NCI-H460 (cell line): ENCODE measurements at places on chromosomes 5 and 9.
A peak's percentile ranks its signal among the peaks of the same experiment; 100 is the strongest.

GRCh38 chr5:115947260-115947659 lies 15.0 kb upstream of the LVRN start:
- DNase-seq: no peak

GRCh38 chr5:143023411-143024096 lies 253.4 kb downstream of the ARHGAP26 start:
- DNase-seq: no peak

DNA sequence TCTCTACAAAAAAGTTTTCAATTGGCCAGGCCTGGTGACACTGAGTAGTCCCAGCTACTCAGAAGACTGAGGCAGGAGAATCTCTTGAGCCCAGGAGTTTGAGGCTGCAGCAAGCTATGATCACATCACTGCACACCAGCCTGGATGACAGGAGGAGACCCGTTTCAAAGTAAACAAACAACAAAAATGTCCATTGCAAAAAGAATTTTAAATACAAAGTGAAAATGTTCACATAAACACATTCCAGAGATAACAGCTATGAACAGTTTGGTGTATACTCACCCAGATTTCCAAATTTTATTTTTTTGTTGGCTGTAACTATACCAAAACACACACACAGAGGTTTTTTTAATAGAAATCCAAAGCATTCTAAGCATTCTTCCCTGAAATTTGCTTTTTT lies 39.8 kb downstream of the ADRA1B start:
- DNase-seq: no peak

DNA sequence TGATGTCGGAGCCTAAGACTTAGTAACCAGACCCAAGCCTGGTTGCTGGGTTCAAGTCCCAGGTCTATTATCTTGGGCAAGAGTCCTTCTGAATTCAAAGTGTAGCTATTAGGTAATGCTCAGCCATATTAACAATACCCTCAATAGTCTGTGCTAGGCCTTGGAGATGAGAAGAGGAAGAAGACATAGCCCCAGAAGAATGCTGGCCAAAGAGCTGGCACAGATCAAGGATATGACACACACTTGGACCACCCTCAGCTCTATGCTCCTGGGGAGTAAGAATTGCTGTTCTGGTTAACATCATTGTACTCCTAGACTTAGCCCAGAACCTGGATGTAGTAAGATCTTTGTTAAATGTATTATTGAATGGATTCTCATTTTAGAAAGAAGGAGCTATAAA lies 426.7 kb downstream of the CDK5RAP2 start:
- DNase-seq: no peak

DNA sequence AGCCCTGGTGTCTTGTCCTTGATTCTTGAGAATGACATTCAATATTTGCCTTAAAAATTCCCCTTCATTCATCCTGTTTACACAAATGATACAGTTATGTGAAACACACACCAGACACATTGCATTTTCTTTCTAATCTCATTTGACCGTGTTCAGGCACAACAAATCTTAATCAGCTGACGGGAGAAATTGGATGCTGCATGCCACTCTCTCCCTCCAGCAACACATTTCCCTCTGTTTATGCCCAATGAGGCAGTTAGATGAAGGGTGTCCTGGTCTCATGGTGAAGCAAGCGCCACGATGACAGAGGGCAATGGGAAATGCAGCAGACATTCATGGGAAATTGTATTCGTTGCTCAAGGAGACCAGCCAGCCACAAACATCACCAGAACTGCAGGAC lies 3.2 kb upstream of the FGF1 start:
- DNase-seq: no peak

DNA sequence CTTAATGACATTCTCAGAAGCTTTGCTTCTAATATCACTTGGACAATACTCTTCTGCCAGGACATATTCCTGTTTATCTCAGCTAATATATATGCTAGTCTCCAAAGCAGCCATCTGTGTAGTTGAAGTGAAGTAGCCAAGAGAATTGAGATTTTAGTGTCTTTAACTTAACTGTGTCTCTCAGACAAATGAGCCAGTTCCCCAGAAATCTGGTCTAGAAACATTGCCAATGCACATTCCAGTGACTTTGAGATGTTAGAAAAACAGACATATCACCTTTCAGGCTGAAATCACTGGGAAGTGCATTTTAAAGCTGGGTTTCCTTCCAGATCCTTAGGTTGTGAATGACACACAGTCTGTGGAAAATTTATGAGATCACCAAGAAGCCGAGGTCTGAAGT lies 114.6 kb downstream of the MTX3 start:
- no peak for DNase-seq

GRCh38 chr5:174843263-174844250 lies 119.2 kb downstream of the MSX2 start:
- no peak for DNase-seq

GRCh38 chr9:95005278-95006143 lies 279.0 kb downstream of the AOPEP start:
- no peak for DNase-seq

DNA sequence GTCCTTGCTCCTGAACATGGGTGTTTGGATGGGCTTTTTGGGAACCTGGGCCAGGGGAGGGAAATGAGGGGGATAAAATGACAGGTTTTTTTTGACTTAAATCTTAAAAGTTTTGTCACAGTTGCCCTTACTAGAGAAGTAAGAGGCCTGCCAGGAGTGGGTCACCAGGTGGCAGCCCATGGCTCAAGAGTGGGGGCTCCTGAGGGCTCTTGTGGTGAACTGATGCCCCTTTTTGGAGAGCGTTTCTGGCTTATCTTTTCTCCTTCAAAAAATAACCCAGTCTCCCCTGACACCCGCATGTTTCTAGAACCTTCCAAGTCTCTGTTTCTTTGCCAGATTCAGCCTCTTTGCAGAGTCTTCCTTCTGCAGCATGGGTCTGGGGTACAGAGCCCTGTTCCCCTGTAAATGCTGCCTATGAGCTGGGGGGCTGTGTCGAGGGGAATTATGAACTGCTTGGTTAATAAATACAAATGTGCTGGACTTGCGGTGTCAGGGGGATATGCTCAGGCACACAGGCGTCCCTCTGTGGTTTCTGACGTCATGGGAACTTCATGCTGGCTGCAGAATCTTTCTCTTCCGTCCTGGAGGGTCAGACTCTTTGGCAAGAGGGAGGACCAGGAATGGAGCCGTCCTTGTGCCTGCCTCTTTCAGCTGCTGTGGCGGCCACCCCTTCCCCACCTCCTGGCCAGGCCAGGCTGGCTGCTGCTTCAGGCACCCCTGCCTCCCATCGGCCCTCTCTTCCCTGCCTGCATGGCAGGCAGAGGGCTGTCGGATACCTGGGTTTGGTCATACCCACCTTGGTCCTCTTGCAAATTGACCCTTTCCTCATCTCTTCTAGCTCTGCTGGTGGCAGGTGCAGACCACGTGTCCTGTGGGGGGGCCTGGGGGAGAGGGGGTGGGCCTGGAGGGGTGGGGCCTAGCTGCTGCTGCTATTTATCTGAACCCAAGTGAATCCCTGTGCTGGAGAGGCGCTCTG lies 30.1 kb downstream of the PTPA start:
- peak; percentile 45 for DNase-seq

DNA sequence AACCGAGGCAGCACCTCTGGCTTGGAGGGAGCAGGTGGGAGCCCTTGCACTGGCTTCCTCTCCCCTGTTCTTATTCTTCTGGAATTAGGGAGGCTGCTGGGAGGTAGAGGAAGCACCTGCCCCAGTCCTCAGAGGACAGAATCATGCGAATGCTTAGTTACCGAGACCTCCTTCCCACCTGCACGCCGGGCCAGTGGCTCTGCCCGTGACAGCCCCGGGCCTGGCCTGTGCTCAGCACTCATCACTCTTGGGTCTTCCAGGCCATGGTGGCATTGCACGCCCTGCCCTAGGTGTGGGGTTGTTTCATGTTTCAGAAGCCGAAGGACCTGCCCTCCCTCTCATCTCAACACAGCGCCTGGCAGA lies 45.3 kb upstream of the NKD2 start:
- no peak for DNase-seq

- DNase-seq: no peak
Measured at GRCh38 chr5:140399979-140400729, 1.5 kb upstream of the ANKHD1 start.

DNA sequence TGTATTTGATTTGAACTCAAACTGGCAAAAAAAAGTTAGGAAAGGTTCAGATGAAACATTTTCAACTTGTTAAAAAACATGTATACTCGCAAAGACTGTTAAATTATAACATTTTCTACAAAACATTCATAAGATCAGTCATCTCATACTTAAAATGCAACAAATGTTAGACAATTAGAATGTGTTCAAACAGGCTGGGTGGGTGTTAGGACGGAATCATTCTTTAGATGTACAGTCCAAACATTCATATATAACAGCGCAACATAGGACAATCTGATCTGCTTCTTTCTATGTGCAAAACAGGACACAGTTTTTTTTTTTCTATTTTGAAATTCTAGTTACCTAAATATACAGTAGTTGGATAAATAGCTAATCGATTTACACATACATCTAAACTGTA lies 22.2 kb downstream of the IL4 start:
- DNase-seq: no peak

DNA sequence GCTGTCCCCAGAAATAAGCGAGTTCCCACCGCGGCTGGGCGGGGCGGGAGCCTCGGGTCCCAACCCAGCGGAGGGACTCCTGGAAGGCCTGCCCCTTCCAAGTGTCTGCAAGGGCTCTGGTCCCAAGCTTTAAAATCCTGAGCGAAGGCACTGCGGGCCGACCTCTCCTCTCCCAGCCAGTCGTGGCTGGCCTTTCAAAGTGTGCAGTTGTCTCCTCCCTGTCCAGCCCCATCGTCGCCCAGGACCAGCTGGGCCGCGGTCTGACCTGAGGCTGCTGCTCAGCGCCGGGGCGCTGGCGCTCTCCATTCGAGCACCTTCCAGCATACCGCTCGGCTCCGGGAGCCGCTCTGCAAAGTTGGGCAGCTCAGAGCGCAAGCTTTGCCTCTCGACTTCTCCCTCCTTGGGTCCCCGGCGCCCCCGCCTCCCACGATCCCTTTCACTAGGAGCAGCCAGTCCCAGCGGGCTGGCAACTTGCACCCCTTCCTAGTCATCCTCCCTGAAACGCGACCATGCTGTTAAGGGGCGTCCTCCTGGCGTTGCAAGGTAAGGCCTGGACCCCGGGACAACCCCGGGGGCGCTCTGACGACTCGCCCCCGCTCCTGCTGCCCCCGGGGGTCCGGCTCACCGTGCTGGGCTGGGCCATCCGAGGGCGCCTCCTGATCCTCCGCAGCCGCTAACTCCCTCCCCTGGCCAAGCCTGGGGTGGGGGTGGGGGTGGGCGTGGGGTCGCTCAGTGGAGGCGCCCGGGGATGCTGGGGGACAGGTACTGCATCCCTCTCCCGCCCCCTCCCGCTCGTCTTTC lies at the start of gene MAMDC2:
Gene MAMDC2 (plus strand): TSS at position 160 of the 801 bp plus-strand sequence. CDS start 350 bp downstream, at position 510.
- DNase-seq: no peak

DNA sequence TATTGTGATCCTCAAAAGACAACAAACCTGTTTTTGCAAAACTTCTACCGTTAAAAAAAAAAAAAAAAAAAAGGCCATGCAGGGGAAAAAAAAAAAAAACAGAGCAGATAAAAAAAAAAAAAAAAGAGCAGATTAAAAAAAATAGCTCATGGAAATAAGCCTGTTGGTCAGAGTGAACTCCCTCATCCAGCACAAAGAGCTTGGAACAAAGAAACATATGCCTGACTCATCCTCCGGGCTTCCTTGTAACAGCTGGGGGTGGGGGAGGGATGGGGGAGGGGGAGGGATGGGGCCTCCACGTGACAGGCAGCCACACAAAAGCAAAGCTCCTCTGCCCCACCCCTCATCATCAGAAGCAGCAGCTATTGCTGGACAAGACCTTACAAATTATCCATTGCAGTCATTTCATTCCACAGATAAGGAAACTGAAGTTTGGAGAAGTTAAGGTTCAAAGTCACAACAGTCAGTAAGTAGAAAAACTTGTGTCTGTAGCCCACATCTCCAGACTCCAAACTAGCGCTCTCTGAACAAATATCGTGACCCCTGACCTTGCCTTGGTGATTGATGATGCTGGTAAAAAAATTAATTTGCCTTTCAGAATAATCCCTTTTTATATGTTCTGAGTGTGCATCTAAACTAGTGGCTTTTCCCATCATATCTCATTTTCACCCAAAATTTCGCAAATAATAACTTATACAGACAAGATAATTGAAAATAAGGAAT lies 38.9 kb downstream of the SLC35D2 start:
- peak; percentile 29 for DNase-seq

- no peak for DNase-seq
Measured at GRCh38 chr9:112665347-112665746, 52.6 kb downstream of the INIP start.

- no peak for DNase-seq
Measured at GRCh38 chr5:180119031-180119902, 47.7 kb upstream of the RNF130 start.

DNA sequence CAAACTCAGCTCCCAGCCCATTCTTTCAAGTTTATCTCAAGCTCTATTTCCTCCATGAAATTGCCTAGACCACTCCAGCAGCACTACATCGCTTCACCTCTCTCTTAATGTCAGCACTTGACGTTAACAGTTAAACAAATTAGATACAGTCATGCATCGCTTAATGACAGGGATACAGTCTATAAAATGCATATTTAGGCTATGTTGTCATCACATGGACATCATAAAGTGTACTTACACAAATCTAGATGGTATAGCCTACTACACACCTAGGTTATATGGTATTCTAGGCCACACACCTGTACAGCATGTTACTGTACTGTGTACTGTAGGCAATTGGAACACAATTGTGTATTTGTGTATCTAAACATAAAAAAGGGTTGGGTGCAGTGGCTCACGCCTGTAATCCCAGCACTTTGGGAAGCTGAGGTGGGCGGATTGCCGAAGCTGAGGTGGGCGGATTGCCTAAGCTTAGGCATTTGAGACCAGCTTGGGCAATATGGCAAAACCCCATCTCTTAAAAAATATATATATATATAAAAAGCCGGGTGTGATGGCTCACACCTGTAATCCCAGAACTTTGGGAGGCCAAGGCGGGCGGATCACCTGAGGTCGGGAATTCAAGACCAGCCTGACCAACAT lies 13.4 kb upstream of the PCSK5 start:
- DNase-seq: no peak

DNA sequence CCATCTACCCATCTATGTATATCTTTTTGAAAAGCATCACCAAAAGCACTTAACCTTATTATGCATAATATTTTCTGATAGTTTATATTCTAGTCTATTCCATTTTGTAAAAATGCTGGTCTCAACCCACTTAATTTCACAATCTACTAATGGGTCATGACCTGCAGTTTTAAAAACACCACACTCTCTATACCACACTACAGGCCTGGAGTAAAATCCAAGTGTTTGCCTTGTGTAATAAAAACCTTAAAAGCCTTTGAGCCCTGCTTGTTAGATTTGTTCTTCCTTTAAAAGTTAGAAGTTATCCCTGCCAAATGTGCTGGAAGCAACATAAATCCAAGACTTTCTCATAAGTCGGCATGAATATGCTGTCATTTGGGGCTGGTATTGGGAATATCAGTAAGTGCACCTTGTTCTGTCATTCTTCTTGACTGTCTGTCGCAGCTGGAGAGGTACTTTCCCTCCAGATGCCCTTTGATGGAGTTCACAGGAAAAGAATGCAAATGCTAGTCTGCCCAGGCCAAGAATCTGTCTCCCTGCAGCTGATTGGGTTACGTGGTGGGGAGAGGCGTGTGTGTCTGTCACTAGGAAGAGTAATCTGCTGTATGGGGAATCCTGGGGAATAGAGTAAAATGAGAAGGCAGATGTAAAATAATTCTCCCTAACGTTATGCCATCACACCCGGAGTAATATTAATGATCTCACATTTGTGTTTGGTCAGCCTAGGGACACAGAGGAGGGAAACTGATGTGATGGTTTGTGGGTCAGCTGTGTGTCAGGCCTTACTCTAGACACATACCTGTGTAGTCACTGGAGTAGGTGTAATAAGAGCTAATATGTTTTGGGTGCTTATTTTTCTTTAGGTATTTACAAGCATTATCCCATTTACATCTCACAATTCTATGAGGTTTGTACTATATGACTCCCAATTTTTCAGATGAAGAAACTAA lies 79.4 kb downstream of the ZNF366 start:
- no peak for DNase-seq

GRCh38 chr9:26520141-26520540 lies 372.5 kb downstream of the CAAP1 start:
- no peak for DNase-seq
